ENCODE measurements at places on chromosomes 2 and 18.
A peak's percentile ranks its signal among the peaks of the same experiment; 100 is the strongest.

GRCh38 chr2:8510519-8510918, 171.3 kb upstream of the ID2 start:
- no peak for DNase-seq

DNA sequence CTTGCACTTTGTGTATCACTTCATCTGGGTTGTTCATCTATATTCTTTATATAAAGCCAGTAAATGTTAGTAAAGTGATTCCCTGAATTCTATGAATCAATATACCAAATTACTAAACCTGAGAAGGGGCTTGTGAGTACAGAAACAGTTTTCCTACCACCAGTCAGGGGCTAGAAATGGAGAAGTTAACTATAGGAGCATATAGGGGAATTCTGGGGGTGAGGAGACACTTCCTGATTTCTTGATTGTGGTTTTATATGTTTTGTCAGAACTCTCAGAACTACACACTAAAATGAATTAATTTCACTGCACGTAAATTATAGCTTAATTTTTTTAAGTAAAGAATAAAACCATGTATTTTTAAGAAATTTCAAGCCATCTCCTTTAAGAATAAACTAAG, 93.7 kb downstream of the SESTD1 start:
- DNase-seq: no peak

- DNase-seq: no peak
These were observed 117.6 kb downstream of the CYRIA start for GRCh38 chr2:16548036-16548435.

DNA sequence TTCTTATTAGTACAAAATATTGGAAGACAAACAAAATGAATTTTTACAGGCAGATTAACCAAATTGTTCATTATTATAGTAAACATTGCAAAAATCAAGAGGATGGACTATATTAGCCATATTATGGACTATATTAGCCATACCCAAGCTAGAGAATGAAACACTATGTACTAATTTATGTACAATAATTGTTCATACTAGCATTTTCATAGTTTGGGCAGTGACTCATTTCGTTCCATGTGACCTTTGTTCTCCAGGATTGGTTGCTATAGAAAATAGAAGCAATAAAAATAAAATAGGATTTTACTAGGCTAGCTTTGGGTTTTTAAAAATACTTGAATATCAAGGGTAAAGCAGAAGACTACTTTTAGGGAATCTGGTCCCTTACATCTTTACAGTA, 176.8 kb downstream of the ZEB2 start:
- DNase-seq: no peak

DNA sequence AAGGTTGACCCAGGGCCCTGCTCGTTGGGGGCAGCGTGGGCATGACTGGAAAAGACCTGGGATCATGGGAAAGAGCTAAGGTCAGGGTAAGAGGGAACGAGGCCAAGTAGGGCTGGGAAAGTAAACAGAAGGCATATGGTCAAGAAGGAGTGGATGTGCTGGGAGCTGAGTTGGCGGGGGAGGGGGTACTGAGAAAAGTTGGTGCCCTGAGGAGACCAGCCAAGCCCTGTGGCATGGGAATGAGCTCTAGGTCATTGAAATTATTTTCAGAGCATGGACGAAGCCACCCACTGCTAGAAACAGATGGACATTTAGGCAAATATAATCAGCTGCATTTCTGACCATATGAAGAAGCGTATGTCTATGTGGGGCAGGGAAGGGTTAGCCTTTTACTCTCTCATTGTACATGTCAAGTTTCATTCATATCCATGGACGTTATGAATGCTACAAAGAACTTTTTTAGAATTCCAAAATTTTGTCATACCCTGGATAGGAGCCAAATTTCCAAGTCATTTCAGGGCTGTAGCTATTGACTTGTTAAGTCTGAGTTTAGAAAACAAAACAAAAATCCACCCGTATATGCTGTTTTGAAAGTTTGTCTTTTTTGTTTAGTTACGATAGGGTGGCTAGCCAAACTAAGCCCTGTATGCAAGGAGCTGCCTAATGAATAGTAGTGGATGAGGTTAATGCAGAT, 19.1 kb downstream of the MAPRE2 start:
- no peak for DNase-seq

- no peak for DNase-seq
These were observed 1.2 kb upstream of the AOX1 start for GRCh38 chr2:200584639-200585038.

GRCh38 chr18:76480913-76481312, 14.1 kb downstream of the ZNF516 start:
- DNase-seq: no peak

GRCh38 chr2:37453027-37453426, 108.6 kb downstream of the QPCT start:
- no peak for DNase-seq

GRCh38 chr18:77784759-77785379, 535.2 kb downstream of the GALR1 start:
- DNase-seq: no peak

GRCh38 chr2:43340066-43340465, 113.7 kb upstream of the ZFP36L2 start:
- no peak for DNase-seq

GRCh38 chr2:113602869-113603466, 24.1 kb upstream of the RABL2A start:
- DNase-seq: no peak

- DNase-seq: no peak
These were observed 99.4 kb upstream of the TRIB2 start for GRCh38 chr2:12617366-12617765.

GRCh38 chr2:145029873-145030272, 510.0 kb upstream of the ZEB2 start:
- no peak for DNase-seq

- DNase-seq: no peak
These were observed 57.1 kb upstream of the MSH6 start for GRCh38 chr2:47725808-47726207.

DNA sequence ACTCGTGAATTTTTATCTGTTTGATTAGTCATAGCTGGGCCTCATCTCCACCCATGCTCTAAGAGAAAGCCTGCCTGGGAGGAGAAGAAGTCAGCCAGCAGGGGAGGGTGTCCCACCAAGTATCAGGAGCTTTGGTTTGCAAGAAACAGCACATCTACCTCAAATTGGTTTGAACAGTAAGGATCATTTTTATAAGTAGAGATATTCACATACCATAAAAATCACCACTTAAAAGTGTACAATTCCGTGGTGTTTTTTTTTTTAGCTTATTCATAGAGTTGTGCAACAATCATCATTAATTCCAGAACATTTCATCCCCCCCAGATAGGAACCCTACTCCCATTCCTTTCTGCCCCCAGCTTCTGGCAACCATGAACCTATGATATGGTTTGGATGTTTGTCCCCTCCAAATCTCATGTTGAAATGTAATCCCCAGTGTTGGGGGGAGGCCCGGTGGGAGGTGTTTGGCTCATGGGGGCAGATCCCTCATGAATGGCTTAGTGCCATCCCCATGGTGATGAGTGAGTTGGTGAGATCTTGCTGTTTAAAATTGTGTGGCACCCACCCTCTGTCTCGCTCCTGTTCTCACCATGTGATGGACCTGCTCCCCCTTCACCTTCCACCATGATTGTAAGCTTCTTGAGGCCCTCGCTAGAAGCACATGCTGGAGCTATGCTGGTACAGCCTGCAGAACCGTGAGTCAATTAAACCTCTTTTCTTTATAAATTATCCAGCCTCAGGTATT, 36.2 kb upstream of the HS6ST1 start:
- DNase-seq: no peak

GRCh38 chr18:68826121-68826520, 28.2 kb downstream of the CCDC102B start:
- DNase-seq: no peak

- DNase-seq: no peak
These were observed 30.1 kb upstream of the GALNT14 start for GRCh38 chr2:31168291-31168690.

GRCh38 chr18:44895176-44895798, 214.6 kb downstream of the SETBP1 start:
- DNase-seq: no peak

DNA sequence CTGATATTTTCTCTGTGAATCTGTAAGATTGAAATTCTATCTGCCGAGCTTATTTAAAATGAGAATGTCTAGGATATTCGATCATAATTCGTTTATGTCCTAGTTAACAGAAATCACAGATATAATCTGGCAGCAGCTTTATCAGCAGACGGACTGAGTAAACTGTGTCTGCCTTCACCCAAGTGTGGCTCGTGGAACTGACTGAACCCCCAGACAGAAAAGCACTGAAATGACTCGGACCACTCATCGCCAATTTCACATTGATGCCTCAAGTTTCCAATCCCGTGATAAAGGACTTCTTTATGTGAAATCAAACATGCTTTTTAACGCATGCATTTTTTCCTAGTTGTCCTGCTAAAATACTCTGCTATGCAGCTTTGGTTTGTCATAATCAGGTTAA, 15.9 kb downstream of the TNFRSF11A start:
- no peak for DNase-seq

DNA sequence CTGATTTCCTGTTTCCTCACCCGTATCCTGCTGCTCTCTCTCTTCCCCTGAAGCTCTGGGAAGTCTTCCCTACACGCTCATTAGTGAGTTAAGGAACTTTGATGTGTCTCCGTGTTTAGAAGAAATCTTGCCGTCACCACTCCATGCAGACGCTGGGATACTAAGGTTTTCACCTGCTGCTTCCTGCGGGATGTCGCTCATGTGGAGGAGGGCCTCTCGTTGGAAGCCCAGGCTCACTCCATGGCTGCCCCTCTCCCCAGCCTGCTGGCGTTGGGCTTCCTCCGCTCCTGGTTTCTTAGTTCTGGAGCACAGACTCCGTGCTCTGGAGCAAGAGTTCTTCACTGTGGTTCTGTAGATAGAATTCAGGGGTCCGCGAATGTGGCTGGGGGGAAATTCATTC, 326.3 kb downstream of the GBX2 start:
- DNase-seq: no peak

- DNase-seq: no peak
These were observed 41.3 kb downstream of the VSNL1 start for GRCh38 chr2:17581831-17582230.

- DNase-seq: no peak
These were observed 51.7 kb upstream of the SMIM21 start for GRCh38 chr18:75478996-75479880.

GRCh38 chr2:12262681-12263436, 453.9 kb upstream of the TRIB2 start:
- no peak for DNase-seq

GRCh38 chr18:3585656-3586509, 135.9 kb downstream of the TGIF1 start:
- DNase-seq: peak; percentile 53

GRCh38 chr2:172722481-172722880, 13.2 kb upstream of the RAPGEF4 start:
- no peak for DNase-seq

DNA sequence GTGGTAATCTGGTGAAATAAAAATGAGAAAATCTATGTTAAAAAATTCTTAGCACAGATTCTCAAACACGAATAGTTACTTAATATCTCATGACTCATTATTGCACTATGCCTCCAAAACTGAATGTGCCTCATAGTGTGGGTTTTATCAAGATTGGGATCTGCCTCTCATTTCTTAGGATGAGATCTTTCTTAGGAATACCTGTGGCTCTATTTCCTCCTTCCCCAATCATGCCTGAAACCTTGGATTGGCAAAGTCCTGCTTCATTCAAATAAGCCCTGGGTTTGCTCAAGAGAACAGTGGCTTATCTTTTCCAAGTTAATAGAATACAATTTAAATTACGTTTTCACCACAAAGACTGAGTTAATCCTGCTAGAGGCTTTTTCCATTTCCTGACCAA, 100.3 kb downstream of the DPP10 start:
- DNase-seq: no peak

DNA sequence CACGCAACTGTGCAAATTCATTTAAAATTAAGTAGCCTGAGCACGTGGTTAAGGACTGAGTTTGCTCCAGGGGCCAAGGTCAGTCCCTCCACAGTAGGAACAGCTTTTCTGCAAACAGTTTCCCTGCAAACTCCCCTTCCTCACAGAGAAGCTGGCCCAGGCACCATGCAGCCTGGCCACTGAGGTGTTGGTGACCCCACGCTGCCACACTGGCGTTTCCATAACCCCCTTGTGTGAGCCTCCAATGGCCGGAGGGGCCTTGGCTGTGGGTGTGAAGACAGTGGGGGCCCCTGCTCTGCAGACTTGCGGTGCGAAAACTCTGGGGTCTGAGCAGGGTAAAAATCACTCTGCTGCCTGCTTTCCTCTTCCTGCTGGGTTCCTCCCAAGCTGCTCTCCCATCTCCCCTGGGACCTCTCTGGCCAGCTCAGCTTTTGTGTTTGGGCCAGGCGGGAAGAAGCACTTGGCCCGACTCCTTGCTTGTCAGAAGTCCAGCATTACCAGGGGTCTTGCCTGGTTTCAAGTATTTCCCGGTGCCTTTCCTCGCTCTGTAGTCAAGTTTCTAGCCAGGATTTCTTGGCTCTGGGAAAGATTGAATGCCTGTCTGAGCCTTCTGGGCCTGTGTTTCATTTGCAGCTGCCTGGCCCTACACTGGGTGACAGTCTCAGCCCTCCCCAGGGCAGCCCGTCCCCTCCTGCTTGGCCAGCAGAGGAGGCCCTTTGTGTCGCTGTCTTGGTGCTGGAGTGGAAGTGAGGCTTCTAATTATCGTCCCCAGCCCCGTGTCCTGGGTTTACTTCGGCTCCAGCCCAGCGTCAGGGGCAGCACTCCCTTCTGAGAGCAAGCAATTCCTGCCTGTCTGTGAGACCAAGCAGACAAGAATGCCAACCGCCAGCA, 131.4 kb upstream of the SLC1A4 start:
- DNase-seq: no peak

DNA sequence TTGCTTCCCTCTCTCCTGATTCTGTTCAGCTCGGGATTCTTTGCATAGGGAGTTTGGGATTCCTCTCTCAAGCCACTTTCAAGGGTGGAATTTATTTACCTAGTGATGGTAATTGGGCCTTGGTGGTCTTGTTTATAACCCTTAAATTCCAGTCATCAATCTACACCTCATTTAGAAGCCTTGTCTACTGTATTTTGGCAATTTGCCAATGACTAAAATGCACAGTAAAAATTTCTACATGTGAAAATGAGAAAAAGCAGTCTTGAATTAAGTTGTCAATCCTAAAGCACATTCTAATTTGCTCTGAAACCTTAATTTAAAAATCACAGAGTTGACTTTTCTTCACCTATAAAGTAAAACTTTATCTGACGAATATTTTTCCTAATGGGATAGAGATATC, 749.2 kb upstream of the CRIM1 start:
- DNase-seq: no peak

- no peak for DNase-seq
These were observed 872.2 kb upstream of the NXPH2 start for GRCh38 chr2:139652385-139652784.

GRCh38 chr18:76368976-76369375, 126.1 kb downstream of the ZNF516 start:
- no peak for DNase-seq

DNA sequence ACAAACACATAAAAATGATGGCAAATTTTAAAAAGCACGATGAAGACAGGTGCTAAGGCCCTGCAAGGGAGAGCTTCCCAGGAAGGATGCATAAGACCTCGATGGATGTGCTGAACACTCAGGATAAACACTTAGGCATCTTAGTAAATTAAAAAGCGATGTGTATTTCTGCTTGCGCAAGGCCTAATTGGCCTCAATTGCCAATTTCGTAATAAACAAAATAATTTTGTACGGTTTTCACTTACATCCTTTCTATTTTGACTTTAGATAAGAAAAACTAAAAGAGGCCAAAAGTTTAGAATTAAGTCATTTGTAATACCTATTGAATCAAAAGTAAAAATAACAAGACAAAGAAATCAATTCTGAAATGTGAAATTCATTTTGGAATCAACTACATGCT, 189.1 kb downstream of the TCF4 start:
- no peak for DNase-seq

- DNase-seq: no peak
These were observed 132.9 kb upstream of the SH3BP4 start for GRCh38 chr2:234818937-234819336.
